Osteoblast (primary cell): ENCODE measurements at places on chromosomes 5 and 9. TPM values are rescaled to one million over a fixed set of nuclear protein-coding genes. Genes with fewer than 3 reads are reported as not detected.
A peak's percentile ranks its signal among the peaks of the same experiment; 100 is the strongest.

Gene HAVCR1
- 0.36 TPM in 1 of 2 replicates, not detected in the other for total RNA-seq

DNA sequence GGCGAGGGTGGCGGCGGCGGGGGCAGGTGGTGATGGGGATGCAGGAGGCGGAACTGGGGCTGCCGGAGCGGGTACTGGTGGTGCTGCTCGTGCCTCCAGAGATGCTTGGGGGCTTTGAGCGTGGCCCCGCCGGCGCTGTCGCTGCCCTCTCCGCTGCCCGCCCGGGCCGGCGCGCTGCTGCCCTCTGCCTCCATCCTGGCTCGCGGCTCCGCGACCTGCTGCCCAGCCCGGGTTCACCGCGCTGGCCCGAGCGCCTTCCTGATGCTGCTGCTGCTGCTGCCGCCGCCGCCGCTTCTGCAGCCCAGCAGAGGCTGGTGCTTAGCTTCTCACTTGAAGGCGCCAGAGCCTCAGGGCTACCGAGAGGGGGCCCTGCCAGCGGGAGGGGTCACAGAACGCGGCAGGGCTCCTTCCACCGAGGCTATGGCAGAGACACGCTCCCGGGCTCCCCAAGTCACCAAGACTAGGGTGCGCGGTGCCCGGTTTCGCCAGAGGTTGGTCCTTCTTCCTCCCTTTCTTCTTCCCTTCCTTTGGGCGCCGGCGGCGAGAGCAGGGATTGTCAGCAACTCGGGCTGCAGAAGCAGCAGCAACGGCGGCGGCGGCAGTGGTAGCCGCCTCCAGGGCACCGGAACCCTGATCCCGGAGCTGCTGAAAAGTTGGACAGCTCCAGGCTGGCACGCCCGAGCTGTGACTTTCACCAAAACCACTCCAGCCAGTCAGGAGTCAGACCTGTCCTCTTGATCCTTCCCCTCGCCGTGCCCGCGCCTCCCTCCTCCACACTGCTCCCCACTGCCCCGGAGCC, at the start of gene PDE4D:
PDE4D (minus strand) TSS at position 298 of the 799 bp plus-strand sequence.
- peak; percentile 96 for DNase-seq

GRCh38 chr9:112380102-112380824, at the start of gene HSDL2:
Gene HSDL2, plus strand, starts transcription at chr9:112380108. Its CDS starts 56 bp downstream, at chr9:112380164.
- peak; percentile 82 for DNase-seq

Gene TRIM23
- 30.4 and 32.1 TPM in 2 replicates for total RNA-seq

Gene RNF224
- total RNA-seq: under 0.01 TPM in 1 of 2 replicates, not detected in the other

DNA sequence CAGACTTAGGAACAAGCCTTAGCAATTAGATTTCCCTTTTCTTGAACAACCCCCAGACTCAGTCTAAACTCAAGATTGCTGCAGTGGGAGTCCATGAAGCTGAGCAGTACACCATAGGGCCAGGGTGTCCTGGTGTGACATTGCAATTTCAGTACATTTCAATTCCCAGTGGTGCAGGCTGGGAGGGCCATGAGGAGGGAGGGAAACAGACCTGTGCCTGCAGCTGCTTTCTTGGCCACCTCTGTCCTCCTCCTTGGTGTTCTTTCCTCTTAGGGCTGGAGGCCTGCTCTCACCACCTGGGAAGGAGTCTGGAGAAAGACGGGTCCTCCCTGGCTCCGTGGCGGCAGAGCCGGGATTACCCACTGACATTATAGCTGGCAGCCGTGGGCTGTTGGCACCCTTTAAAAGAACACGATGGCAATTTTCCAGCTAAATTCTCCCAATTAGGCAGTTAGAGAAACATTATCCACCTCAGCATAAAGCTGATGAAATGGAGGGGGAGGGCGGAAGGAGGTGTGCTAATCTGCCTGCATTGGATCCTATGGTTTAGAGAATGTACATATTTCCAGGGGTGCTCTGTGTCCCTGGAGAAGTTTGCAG, 186.4 kb downstream of the SLIT3 start:
- no peak for DNase-seq

Gene CDX1
- total RNA-seq: 0.29 and 0.36 TPM in 2 replicates

Gene SPATA31E1
- total RNA-seq: under 0.01 TPM in 1 of 2 replicates, not detected in the other

Gene ABCA1
- total RNA-seq: 50.1 and 73.1 TPM in 2 replicates

GRCh38 chr9:89278997-89279739, 31.8 kb upstream of the CKS2 start:
- peak; percentile 82 for DNase-seq

- peak; percentile 22 for DNase-seq
Measured at GRCh38 chr9:127977009-127977883, 3.5 kb downstream of the EEIG1 start.

- peak; percentile 77 for DNase-seq
Measured at GRCh38 chr9:101445353-101446029, 9.9 kb upstream of the ALDOB start.

Gene BRD8
- 47.1 and 51.0 TPM in 2 replicates for total RNA-seq

DNA sequence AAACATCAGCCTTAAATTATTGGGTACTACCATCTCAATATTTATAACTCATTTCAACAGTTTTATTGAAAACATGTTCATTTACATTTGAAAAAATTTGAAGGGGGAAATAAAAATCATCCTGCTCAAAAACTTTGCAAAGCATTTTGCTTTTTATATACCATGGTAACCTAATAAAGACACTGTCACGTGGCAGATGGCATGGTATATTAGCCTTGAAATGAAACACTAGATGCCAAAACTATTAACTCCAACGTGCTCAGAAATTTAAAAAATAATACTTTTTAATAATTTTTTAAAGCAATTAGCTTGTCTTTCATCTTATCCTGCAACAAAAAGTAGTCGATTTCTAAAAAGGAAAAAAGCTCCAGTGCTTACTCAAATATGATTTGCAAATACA, 88.6 kb upstream of the NFIB start:
- DNase-seq: no peak

DNA sequence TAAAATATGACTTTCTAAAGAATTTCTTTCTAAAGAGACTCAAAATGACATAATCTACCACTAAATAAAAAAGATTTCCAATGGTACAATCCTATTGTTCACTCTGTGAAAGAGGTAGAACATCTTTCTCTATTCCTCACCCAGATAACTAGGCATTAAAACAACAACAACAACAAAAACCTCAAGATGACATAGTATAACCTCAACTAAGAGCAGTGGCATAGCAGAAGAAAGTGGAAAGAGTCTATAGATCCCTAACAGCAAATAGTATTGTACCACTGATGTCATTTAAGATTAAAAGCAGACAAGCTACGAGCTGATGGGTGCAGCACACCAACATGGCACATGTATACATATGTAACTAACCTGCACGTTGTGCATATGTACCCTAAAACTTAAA, 29.9 kb downstream of the RAPGEF6 start:
- no peak for DNase-seq

DNA sequence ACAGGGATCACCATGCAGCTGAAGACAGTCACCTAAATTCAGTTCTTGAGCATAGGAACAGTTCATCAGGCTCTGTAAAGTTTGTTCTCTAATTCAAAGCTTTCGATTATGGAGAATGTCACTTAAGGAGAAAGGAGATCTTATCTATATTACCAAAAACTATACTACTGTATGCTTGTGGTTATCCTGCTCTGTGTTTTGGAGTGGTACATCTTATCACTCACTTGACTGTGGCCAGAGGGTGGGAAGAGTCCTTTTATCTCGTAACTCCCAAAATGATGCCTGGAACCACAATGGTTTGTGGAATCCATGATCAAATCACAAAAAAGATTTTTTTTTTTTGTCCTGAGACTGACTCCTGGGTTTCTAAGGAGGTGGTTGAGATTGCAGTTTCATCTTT, 230.7 kb downstream of the COMMD10 start:
- no peak for DNase-seq

GRCh38 chr5:32413466-32414263, 30.9 kb downstream of the ZFR start:
- DNase-seq: peak; percentile 62

GRCh38 chr9:108980893-108981292, 32.4 kb downstream of the CTNNAL1 start:
- no peak for DNase-seq

GRCh38 chr5:163730206-163730756, 224.9 kb downstream of the MAT2B start:
- no peak for DNase-seq

DNA sequence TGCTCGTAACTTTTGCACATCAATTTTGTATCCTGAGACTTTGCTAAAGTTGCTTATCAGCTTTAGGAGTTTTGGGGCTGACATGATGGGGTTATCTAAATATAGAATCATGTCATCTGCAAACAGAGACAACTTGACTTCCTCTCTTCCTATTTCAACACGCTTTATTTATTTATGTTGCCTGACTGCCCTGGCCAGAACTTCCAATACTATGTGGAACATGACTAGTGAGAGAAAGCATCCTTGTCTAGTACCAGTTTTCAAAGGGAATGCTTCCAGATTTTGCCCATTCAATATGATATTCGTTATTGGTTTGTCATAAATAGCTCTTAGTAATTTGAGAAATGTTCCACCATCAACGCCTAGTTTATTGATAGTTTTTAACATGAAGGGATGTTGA, 65.4 kb upstream of the CDH12 start:
- DNase-seq: no peak

DNA sequence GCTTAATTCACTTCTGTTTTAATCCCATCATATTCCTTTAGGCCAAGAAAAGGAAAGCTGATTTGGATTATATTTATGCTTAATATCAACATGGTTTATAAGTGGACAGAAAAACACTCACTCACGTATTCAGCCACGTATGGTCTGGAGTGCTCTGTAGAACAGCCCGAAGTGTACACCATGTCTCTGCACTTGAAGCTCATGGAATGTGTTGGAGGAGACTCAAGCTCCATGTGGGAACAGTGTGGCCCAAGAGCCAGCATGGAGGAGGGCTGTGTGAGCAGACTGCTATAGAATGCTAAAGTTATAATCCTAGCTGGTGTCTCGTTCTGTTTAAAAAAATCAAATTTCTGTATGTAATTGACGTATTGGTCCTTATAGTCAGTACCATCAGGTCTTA, 32.9 kb downstream of the OTULINL start:
- DNase-seq: no peak

DNA sequence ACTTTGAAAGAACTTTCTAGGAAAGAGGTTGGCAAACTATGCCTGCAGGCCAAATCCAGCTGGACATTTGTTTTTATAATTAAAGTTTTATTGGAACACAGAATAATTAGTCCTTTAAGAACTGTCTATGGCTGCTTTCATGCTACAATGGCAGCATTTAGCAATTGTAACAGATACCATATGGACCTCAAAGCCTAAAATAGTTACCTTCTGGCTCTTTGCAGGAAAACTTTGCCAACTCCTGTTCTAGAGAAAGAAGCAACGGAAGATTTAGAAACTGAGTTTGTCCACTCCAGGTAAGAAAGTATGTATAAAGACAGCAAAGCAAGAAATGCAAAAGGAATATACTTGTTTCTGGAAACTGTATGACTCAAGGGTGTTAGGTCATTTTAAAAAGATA, 281.7 kb upstream of the TRPM3 start:
- DNase-seq: no peak

Gene FASTKD3
- total RNA-seq: 10.9 and 13.6 TPM in 2 replicates

DNA sequence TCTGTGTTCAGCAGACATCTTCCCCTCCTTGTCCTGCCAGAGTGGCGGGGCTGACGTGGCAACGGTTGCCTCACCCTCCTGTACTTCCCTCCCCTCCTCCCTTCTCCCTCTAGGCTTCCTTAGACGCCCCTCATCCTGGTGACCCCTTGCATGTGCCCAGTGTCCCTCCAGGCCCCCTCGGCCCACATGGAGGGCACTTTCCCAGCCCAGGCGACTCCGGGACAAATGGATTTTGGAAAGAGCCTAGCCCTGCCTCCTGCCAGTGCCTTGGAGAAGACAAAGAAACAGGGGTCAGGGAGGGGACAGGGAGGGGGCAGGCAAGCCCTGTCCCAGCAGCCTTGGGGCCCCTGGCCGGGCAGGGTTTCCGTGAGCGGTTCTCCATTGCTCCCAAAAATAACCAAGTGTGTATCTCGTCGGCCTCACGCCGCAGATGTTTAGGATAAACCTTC, 38.3 kb upstream of the NEURL1B start:
- DNase-seq: no peak

- no peak for DNase-seq
Measured at GRCh38 chr5:156169495-156169894, 157.5 kb upstream of the SGCD start.

GRCh38 chr9:18149471-18150011, 324.4 kb upstream of the ADAMTSL1 start:
- DNase-seq: peak; percentile 57

DNA sequence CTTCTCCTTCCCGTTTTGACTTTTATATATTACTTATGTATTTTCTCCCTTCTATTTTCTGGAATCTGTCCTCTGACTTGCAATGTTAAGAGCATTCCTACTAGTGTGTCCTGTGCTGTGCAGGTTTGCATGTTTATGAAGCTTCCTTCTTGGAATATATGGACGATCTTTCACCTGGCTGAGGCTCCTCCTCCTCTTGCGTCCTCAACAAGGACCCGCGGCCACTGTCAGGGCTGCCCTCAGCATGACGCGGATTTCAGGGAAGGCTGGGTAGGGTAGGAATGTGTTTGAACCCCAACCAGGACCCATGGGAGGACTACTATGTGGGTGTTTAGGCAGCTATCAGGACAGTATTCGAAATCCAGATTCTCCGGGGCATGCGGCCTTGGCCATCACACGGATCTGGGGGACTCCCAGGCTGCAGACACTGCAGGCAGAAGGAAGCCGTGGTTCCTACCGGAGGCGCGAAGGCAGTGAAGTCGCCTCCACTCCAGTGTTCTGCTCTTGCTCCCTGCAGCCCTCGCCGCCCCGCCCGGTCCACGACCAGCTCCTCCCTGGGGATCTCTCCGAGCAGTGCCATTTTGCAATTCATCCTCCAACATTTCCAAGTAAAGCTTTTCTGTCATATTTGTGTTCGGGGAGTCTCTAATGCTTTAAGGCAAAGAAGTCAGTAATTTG, 37.0 kb upstream of the OSMR start:
- peak; percentile 79 for DNase-seq

GRCh38 chr5:125113328-125113727, 366.9 kb upstream of the ZNF608 start:
- DNase-seq: no peak

Gene ACTBL2
- not detected in 2 replicates for total RNA-seq

GRCh38 chr5:29382780-29383179, 1810.7 kb upstream of the CDH6 start:
- no peak for DNase-seq

- no peak for DNase-seq
Measured at GRCh38 chr5:83715236-83716065, 5.2 kb downstream of the HAPLN1 start.

DNA sequence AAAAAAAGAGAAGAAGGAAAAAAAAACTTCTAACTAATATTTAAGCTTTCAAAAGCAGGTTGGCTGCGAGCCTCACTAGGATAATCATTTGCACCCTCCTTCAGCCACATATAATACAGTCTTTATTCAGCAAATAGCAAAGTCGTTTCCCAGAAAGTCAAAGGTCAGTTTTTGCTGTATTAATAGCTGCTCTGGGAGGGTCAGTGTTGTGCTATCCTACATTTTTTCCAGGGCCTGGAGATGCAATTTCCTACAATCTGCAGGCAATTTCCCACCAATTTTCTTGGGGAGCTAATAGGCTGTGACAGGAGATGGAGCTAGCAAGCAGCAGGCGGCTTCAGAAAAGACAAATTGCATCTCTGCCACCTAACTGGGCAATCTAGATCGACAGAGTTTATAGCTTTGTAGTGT, 136.8 kb downstream of the TLE1 start:
- DNase-seq: no peak
